ENCODE measurements at places on chromosomes 5 and 9. TPM values are rescaled to one million over a fixed set of nuclear protein-coding genes. Genes with fewer than 3 reads are reported as not detected.

GRCh38 chr5:65938256-65938655 is 11.9 kb downstream of the ERBIN start:
- H3K36me3 ChIP-seq, result peaks cover 13% of the 10 kb centered on the region
- H3K4me1 ChIP-seq, result peaks cover 50% of the 10 kb centered on the region
- DNase-seq, result no peak

GRCh38 chr9:96084331-96084734 is 208.8 kb downstream of the ERCC6L2 start:
- H3K4me1 ChIP-seq, result no peaks in the 10 kb centered on the region
- no peak for DNase-seq
- no peak overlapping the region for H3K27ac ChIP-seq
- peaks cover 25% of the 10 kb centered on the region for H3K27me3 ChIP-seq
- H3K36me3 ChIP-seq, result no peaks in the 10 kb centered on the region

DNA sequence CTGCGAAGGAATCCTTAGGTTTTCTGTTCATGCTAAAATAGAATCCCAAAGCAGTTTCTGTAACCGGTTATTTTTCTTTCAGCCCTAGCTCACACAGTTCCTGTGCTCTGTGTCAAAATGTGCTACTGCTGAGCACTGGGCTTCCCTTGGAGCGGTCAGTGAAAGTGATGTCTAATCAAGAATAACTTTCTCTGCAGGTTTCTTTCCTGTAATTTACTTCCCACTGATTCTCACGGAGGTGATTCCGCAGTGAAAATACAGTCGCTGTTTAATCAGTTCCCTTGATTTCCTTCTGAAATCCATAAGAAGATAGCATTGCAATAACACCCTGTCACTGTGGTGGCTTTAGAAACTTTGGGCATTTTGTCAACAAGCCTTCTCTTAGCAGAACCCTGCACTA is 112.0 kb upstream of the ISL1 start:
- H3K27ac ChIP-seq, result no peak overlapping the region
- no peaks in the 10 kb centered on the region for H3K4me1 ChIP-seq
- H3K36me3 ChIP-seq, result no peaks in the 10 kb centered on the region
- no peaks in the 10 kb centered on the region for H3K27me3 ChIP-seq

DNA sequence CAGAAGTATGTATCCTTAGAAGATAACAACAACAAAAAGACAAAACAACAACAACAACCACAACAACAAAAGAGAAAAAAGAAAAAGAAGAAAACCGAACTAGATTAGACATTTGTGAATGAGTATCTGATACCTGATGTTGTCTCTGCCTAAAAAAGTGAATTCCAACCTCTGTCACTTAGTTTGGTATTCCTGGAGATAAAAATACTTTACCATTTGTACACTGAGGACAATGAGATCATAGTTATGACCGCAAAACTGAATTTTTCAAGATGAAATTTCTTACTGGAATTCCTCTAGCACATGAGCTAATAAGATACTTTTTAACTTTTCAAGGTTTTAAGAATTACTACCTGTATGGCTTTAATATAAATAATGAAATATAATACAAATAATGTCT is 54.5 kb downstream of the ALDH1A1 start:
- H3K27ac ChIP-seq, result no peak overlapping the region
- H3K36me3 ChIP-seq, result no peaks in the 10 kb centered on the region
- DNase-seq, result no peak
- H3K4me1 ChIP-seq, result no peaks in the 10 kb centered on the region
- no peak overlapping the region for H3K4me3 ChIP-seq

DNA sequence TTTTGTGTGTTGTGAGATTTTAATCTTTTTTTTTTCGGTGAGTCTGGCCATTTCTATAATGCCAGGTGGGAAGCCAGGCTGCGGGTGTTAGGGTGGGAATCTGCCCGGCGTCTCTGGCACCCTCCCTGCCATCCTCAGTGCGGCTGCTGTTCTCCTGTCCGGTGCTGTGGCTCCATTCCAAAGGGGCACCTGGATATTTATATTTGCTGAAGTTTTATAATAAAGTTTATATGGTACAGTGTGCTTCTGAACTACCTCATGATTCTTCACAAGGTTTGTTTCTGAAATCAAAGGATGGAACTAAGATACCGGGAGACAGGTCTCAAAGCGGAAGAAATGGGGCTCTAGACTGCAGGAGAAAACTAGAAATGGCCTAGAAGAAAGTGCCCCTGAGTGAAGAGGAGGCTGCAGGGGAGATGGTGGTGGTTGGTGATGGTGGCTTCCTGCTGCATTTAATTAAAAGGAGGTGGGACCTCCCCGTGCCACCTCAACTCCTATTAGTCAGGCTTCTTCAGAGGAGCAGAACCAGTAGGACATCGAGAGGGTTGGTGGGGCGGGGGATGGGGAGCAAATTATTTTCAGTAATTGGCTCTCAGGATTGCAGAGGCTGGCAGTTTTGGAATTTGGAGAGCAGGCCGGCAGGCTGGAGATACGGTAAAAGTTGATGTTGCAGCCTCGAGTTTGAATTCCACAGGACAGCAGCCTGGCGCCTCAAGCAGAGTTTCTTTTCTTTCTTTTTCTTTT is 102.2 kb upstream of the ICE1 start:
- H3K27ac ChIP-seq, result no peak overlapping the region
- H3K27me3 ChIP-seq, result no peaks in the 10 kb centered on the region
- H3K4me3 ChIP-seq, result no peak overlapping the region

GRCh38 chr5:75338408-75338807 is 1.4 kb downstream of the HMGCR start:
- H3K4me1 ChIP-seq, result peaks cover 47% of the 10 kb centered on the region
- H3K27ac ChIP-seq, result no peak overlapping the region
- peaks cover 1% of the 10 kb centered on the region for H3K36me3 ChIP-seq
- no peaks in the 10 kb centered on the region for H3K27me3 ChIP-seq

GRCh38 chr5:148791696-148792095 is 34.7 kb upstream of the ADRB2 start:
- peak overlapping the region; percentile 52 for H3K27ac ChIP-seq
- peaks cover 71% of the 10 kb centered on the region for H3K27me3 ChIP-seq
- peak overlapping the region; percentile 35 for H3K4me3 ChIP-seq
- no peak for DNase-seq

GRCh38 chr5:115329475-115329874 is 33.0 kb upstream of the CCDC112 start:
- peaks cover 16% of the 10 kb centered on the region for H3K4me1 ChIP-seq
- H3K27ac ChIP-seq, result no peak overlapping the region
- DNase-seq, result no peak
- no peaks in the 10 kb centered on the region for H3K36me3 ChIP-seq

- H3K36me3 ChIP-seq, result no peaks in the 10 kb centered on the region
- H3K4me1 ChIP-seq, result no peaks in the 10 kb centered on the region
- no peak overlapping the region for H3K27ac ChIP-seq
- no peak overlapping the region for H3K4me3 ChIP-seq
- DNase-seq, result no peak
- no peaks in the 10 kb centered on the region for H3K27me3 ChIP-seq
Observed at GRCh38 chr5:116912221-116912620, 337.6 kb upstream of the SEMA6A start.

- H3K36me3 ChIP-seq, result peaks cover 9% of the 10 kb centered on the region
- DNase-seq, result no peak
- no peaks in the 10 kb centered on the region for H3K4me1 ChIP-seq
- H3K4me3 ChIP-seq, result no peak overlapping the region
- no peak overlapping the region for H3K27ac ChIP-seq
Observed at GRCh38 chr9:119368179-119368578, 1.1 kb downstream of the BRINP1 start.

DNA sequence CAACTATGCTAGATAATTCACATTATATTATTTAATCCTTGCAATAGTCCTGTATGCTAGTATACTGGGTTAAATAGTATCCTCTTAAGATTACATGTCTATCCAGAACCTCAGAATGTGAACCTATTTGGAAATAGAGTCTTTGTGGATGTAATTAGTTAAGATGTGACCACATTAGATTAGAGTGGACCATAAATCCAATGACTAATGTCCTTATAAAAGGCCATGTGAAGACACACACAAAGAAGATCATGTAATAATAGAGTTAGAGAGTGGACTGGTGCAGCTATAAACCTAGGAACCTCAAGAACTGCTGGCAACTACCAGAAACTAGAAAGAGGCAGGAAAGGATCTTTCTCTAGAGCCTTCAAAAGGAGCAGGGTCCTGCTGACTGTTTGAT is 263.6 kb upstream of the PTGER4 start:
- peaks cover 31% of the 10 kb centered on the region for H3K36me3 ChIP-seq
- no peak overlapping the region for H3K27ac ChIP-seq
- H3K4me3 ChIP-seq, result no peak overlapping the region

DNA sequence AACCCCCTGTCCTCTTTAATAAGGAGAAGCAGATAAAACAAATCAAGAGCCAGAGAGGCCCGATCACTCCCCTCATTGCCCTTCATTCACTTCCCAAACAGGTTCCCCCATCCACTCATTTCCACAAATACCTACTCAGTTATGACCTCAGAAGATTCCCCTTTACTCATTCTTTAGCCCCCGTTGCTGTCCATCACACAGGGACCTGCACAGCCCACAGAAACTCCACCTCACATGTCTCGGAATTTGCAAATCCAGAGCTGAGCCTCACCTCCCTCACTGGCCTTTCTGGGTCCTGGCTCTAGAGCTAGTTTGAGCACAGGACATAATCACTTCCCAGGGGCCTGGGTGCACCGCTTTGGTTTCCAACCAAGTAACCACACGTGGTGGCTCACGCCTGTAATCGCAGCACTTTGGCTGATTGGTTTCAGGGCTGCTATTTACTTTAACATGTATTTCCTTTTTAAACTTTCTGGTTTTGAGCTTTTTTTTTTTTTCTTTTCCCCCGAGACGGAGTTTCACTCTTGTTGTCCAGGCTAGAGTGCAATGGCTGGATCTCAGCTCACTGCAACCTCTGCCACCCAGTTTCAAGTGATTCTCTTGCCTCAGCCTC is 17.8 kb downstream of the ATP6V0E1 start:
- H3K36me3 ChIP-seq, result peaks cover 17% of the 10 kb centered on the region
- no peaks in the 10 kb centered on the region for H3K27me3 ChIP-seq
- H3K27ac ChIP-seq, result peak overlapping the region; percentile 62
- H3K4me3 ChIP-seq, result peak overlapping the region; percentile 10

DNA sequence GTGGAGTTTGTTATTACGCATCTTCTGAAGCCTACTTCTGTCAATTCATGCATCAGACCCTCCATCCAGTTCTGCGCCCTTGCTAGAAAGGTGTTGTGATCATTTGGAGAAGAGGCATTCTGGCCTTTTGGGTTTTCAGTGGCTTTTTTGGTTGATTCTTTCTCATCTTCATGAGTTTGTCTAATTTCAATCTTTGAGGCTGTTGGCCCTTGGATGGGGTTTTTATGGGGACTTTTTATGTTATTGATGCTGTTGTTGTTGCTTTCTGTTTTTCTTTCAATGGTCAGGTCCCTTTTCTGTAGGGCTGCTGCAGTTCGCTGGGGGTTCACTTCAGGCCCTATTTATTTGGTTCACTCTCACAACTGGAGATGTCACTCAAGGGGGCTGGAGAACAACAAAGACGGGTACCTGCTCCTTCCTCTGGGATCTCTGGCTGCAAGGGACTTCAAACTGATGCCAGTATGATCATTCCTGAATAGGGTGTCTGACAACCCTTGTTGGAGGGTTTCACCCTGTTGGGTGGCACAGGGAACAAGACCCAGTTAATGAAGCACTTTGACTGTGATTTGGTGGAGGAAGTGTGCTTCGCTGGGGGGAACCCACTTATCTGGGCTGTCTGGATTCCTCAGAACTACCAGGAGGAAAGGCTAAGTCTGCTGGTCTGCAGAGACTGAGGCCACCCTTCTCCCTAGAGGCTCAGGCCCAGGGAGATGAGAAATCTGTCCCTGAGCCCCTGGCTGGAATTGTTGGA is 226.7 kb upstream of the PTGER4 start:
- no peak for DNase-seq
- H3K36me3 ChIP-seq, result peaks cover 38% of the 10 kb centered on the region
- H3K27ac ChIP-seq, result no peak overlapping the region
- no peak overlapping the region for H3K4me3 ChIP-seq
- no peaks in the 10 kb centered on the region for H3K27me3 ChIP-seq

- no peak overlapping the region for H3K27ac ChIP-seq
- no peak for DNase-seq
- no peak overlapping the region for H3K4me3 ChIP-seq
- H3K4me1 ChIP-seq, result no peaks in the 10 kb centered on the region
- H3K27me3 ChIP-seq, result no peaks in the 10 kb centered on the region
Observed at GRCh38 chr9:134939080-134939733, 21.5 kb upstream of the FCN1 start.

DNA sequence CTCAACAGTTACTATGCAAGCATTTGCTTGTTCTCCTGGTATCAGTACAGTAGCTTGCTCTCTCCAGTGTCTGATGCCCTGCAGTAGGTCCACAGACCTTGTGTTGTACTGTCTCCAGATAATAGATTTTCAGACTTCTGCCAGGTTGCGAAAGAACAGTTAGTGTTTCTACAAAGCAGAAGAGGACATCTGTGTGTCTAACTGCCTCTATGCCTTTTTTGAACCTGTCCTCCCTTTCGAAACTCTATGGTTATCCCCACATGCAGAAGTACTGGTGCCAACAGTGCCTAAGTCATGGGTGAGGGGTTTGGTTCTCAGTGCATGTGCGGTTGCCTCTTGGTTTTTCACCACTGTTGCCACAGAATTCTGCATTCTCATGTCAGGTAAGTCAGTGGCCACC is 45.9 kb downstream of the KCNN2 start:
- no peaks in the 10 kb centered on the region for H3K36me3 ChIP-seq
- H3K27ac ChIP-seq, result no peak overlapping the region
- H3K4me3 ChIP-seq, result no peak overlapping the region
- no peaks in the 10 kb centered on the region for H3K4me1 ChIP-seq
- no peak for DNase-seq
- no peaks in the 10 kb centered on the region for H3K27me3 ChIP-seq

DNA sequence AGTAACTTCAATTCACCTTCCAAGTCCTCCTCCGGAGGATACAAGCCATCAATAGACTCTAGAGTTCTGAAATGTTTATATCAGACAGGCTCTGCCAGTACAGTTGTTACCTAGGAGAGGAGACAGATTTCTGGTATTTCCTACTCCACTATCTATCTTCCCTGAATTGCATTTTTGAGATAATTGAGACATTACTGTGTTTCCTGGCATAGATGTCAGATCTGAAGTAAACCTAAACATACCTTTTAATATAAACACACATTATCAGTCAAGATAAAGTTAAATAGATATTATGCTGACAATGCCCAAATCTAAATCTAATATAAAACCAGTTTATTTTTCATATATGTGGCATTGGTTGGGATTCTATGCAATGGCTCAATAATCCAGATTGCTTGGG is 8.2 kb upstream of the TYRP1 start:
- no peak overlapping the region for H3K27ac ChIP-seq
- H3K4me1 ChIP-seq, result no peaks in the 10 kb centered on the region
- no peak overlapping the region for H3K4me3 ChIP-seq
- H3K27me3 ChIP-seq, result no peaks in the 10 kb centered on the region
- no peak for DNase-seq

- no peaks in the 10 kb centered on the region for H3K27me3 ChIP-seq
- no peaks in the 10 kb centered on the region for H3K36me3 ChIP-seq
- no peak for DNase-seq
- H3K27ac ChIP-seq, result no peak overlapping the region
Observed at GRCh38 chr5:11110128-11110527, 349.1 kb upstream of the DAP start.

The OR1N1 gene
- not detected for total RNA-seq

The COL27A1 gene
- total RNA-seq, result 2.4 TPM

The FOXB2 gene
- total RNA-seq, result not detected

The BTNL3 gene
- total RNA-seq, result 0.10 TPM

The FCN2 gene
- total RNA-seq, result not detected

The PCDHGC4 gene
- not detected for total RNA-seq

The CSF1R gene
- 1.2 TPM for total RNA-seq

The XPA gene
- 8.8 TPM for total RNA-seq

The SLC25A2 gene
- total RNA-seq, result 0.46 TPM

The DEPDC1B gene
- 34.5 TPM for total RNA-seq

Data from activated T-cell treated with anti-CD3 and anti-CD28 coated beads, Interleukin-2, amount 50 U/mL, for 72 hours (primary cell).